ENCODE measurements at places on chromosomes 5 and 9.

GRCh38 chr5:150589862-150590601 lies 50.4 kb upstream of the SYNPO start:
- peak; percentile 59 for DNase-seq

DNA sequence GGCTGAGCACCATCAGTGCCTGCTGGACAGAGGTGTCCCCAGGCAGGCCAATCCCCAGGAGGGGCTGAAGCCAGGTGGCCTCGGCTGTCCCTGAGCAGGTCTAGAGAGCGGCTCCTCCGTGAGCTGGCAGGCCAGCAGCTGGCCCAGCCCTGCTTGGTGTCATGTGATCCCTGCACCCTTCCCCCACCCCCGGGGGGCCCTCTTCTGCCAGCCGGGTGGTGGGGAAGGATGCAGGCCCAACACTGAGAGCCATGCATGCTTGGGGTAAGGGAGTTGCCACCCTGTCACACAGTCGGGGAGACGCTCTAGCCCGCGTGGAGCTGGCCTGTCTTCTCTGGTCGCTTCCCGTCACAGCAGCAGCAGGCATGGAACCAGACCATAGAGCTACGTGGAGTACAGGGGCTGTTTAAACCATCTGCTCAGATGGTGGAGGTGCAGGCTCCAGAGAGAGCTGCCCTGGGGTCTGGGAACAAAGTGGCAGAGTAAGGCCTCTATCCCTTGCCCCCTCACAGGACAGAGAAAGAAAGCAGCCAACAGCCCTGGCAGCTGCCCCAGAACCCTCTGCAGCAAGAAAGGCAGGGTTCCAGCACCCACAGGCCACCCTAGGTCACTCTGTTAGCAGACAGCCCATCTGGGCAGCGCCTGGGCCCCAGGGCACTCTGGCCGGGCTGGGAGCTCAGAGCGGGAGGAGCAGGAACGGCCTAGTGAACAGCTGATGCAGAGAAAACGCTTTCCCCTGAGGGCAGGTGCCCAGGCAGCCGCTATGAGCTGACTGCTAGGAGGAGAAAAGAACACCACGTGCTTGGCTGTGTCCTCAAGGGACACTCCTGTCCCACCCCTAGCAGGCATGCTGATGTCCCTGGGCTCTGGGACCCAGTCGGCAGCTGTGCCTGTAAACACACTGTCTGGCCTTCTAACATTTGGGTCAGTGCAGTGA lies 6.8 kb downstream of the RALGDS start:
- DNase-seq, result no peak

GRCh38 chr5:57292336-57292735 lies 118.5 kb downstream of the GPBP1 start:
- DNase-seq, result no peak

- peak; percentile 18 for DNase-seq
Observed at GRCh38 chr9:107175816-107176435, 107.2 kb upstream of the RAD23B start.

DNA sequence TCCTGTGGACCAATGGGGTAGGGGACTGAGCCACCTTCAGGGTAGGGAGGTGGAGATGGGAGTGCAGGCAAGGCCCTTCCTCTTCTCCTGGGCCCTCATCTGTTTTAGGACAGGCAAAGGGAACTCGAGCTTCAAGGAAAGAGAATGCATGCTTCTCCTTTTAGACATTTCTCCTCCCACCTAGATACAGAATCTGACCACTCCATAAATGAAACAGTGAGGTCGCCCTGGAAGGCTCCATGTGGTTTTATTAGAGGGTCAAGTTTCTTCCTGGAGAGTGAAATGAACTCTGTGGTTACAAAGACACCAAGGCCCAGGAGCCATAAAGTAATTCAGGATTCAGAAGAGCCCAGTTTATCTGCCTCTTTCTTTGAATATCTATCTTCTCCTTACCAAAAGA lies 14.9 kb downstream of the LHFPL2 start:
- DNase-seq, result peak; percentile 65

GRCh38 chr5:168372356-168372946 lies 81.0 kb downstream of the WWC1 start:
- DNase-seq, result no peak

DNA sequence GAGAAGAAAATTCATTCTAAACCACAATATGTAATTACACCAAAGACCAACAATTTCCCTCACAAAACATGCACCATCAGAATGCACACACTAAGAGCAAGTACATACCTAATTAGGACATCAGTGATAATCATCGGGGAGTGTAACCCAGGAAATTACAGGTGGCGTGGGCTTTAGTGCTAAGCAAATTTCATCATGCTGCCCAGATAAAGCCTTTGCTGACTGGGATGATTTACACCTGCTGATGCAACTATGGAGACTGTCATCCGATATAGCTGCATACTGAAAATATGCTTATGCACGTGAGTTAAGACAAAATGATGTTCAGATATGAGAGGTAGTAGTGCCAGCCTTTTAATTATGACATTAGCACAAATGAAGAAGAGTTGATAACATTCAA lies 123.2 kb downstream of the DCP2 start:
- DNase-seq, result no peak

DNA sequence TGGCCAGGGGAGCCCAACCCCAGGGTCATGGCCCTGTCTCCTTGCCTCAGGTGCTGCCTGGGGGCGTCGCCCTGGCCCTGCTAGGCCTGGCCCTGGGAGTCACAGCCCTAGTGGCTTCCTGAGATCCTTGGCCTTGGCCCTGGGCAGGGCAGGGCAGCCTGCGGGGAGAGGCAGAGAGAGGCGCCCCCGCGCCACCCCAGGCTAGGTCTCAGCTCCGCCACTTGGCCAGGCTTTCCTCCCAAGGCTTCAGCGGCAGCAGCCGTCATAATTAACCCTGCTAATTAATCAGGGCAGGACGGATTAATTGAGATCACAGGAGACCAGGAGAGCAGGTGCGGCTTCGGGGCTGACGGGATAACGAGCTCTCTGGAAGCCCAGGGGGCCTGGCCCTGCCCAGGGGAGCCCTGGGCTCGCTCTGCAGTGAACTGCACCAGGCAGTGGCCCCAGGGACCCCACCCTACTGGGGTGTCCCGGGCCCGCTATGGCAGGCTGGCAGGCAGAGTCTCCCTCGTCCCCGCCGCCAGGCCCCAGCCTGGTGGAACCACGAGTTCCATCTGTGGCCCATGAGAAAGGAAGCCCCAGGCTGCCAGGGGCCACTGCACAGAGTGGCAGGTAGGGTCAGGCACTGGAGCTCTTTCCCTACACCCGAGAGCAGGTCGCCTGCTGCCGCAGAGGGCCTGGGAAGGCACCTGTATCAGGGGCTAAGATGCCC lies 269.6 kb downstream of the PBX3 start:
- no peak for DNase-seq

- DNase-seq, result no peak
Observed at GRCh38 chr9:134213881-134214341, 49.5 kb upstream of the RNU6ATAC start.

DNA sequence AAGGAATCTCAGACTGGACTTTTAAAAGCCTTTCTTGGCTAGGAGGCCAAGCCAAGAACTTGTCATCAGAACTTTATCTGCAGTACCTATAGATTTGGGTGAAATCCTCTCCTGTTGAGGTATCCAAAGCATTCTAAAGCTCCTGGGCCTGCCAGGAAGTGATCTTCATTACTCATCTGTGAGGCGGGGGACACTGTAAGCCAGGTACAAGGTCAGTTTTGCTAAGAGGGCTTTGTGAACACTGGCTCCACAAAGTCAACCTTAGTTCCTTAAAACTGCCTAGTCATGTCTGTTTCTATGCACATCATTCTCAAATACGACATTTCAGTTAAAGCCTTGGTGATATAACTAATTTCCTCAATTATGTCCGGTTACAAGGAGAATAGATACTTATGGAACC lies 236.7 kb downstream of the PIK3R1 start:
- no peak for DNase-seq

- DNase-seq, result no peak
Observed at GRCh38 chr9:107982001-107982400, 492.4 kb upstream of the KLF4 start.

DNA sequence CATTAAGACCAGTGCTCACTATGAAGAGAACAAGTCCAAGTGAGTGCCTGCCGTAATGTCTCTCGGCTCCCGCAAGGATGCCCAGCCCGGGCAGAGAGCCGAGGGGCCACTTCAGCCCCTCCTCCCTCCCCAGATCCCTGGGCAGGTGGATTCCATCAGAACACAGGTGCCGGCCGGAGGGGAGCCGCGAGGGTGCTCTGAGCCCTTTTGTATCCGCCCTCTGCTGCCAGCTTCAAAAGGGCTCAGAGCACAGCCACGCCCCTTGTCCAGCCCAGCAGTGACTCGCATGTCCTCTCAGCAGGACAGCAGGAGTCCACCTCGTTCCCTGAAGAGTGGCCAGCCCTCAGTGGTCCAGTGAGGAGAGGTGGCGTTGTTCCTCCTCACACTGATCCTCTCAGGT lies 43.9 kb downstream of the CYFIP2 start:
- DNase-seq, result no peak

- no peak for DNase-seq
Observed at GRCh38 chr5:4703931-4704458, 436.1 kb upstream of the ADAMTS16 start.

GRCh38 chr5:143372187-143372829 lies 31.2 kb downstream of the NR3C1 start:
- peak; percentile 57 for DNase-seq

- DNase-seq, result no peak
Observed at GRCh38 chr5:337563-338130, 16.1 kb downstream of the AHRR start.

GRCh38 chr9:111914749-111915424 lies 18.3 kb downstream of the UGCG start:
- DNase-seq, result peak; percentile 49

GRCh38 chr5:116576053-116576713 lies 1.6 kb upstream of the SEMA6A start:
- peak; percentile 50 for DNase-seq

GRCh38 chr5:8436924-8437323 lies 568.0 kb downstream of the MTRR start:
- DNase-seq, result no peak

DNA sequence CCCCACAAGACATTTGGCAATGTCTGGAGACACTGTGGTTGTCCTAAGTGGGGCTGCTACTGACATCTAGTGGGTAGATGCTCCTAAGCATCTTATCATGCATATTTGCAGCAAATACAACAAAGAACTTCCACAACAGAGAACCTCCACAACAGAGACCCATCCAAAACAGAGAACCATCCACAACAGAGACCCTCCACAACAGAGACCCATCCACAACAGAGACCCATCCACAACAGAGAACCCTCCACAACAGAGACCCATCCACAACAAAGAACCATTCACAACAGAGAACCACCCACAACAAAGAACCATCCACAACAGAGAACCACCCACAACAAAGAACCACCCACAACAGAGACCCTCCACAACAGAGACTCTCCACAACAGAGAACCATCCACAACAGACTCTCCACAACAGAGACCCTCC lies 32.8 kb downstream of the ARPC5L start:
- DNase-seq, result peak; percentile 64

DNA sequence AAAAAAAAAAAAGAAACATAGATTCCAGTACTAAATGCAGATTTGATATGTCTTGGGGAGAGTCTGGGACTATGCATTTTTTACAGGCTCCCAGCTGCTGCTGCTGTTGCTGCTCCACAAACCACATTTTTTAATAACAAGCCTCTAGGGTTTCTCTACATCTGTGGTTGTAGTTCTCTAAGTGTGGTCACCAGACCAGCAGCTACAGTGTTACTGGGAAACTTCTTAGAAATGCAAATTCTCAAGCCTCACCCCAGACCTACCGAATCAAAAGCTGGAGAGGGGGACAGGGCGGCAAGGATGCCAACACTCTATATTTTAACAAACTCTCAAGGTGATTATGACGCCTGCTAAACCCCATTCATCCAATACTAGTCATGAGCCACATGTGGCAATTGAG lies 293.4 kb upstream of the PTGER4 start:
- no peak for DNase-seq

DNA sequence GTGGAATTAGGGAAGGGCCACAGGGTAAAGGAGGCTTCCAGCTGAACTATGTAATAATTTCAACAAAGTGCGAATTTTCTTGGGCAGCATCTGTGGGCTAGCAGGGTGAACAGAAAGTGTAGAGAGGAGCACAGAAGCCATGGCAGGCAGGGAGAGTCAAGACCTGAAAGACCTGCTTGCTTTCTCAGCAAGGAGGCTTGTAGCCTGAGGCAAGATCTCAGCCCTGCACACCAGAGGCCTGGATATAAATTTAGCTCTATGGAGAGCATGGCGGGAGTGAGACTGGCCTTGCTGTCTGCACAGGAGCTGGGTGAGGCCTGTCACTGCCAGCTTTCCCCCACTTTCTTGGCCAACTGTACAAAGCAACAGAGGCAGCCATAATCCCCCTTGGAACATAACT lies 32.1 kb upstream of the SH3TC2 start:
- no peak for DNase-seq

DNA sequence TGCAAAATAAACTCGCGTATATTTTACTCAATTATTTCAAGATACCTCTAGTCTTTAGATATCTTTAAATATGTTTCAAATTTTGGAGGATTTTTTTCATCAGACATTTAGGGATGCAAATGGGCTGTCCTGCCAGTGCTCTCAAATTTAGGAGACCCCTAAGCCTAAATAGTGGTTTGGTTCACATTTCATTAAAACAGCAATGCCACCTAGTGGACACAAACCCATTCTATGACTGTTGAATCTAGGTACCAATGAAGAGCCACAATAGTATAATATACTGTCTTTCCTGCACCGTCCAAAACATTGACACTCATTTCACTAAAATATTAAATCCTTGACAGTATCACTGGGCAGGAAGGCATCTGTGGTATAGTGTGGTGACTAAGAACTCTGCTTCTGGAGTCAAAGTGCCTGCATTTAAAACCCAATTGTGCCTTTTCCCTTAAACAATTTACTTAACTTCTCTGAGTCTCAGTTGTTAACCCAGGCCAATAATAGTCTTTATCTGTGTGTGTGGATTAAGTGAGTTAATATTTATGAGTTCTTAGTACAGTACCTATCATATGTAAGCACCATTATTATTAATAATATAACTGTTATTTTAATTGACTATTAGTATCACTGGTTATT lies 148.0 kb downstream of the RORB start:
- DNase-seq, result peak; percentile 26

DNA sequence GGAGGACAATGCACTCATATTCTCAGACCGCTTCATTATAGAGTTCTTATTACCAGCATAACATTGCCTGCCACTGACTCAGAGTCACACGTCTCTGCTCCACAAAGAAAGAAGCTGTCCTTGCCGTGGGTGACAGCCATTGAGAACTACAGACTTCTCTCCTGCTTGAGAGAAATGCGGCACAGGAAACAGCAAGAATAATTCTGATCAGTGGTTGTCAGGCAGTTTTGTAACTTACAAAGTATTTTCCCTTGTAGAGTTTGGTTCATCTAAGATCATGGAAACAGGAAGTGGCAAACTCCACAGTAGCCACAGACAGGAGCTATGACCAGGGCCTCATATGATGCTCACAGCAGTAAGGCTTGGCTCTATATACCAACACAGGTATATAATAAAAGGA lies 47.0 kb downstream of the KCNV2 start:
- DNase-seq, result no peak

DNA sequence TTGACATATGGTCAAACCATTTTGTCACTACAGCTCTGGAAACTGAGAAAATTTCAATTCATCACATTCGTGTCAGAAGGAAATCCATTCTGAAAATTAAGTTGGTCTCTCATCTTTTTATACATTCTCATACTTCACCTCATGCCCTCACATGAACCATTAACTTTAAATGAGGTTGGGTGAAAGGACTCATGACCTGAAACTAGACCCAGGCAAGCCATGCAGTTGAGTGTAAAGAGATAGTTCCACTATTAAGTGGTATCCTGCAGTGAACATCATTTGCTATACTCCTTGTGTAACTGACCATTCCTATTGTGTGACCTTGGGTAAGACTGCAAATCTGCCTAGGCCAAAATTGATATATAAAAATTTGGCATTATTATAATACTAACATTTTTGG lies 299.6 kb upstream of the GRIN3A start:
- DNase-seq, result no peak

All from fibroblast of mammary gland (primary cell).